ENCODE measurements at places on chromosomes 4 and X.

GRCh38 chrX:47078129-47079043 lies at the start of gene RGN:
Gene RGN, plus strand, starts transcription at chrX:47078443. Its CDS starts 2,702 bp downstream, at chrX:47081145.
- no peak for DNase-seq

DNA sequence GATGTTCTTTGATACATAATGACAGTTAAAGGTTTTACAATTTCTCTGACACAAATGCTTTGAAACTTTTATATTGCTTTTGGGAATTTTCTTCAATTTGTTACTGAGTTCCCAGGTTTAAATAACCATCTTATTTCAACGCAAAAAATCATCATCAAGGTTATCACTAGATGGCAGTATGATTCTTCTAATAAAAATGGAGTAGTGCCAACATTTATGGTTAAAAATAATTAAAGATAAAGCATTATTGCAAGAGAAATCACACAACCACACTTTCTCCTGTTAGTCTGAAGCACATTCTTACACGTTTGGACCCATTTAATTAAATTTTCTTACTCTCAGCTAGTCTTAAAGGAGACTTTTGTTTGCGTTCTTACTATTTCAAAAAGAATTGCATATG lies 611.3 kb upstream of the CPXCR1 start:
- DNase-seq = no peak

DNA sequence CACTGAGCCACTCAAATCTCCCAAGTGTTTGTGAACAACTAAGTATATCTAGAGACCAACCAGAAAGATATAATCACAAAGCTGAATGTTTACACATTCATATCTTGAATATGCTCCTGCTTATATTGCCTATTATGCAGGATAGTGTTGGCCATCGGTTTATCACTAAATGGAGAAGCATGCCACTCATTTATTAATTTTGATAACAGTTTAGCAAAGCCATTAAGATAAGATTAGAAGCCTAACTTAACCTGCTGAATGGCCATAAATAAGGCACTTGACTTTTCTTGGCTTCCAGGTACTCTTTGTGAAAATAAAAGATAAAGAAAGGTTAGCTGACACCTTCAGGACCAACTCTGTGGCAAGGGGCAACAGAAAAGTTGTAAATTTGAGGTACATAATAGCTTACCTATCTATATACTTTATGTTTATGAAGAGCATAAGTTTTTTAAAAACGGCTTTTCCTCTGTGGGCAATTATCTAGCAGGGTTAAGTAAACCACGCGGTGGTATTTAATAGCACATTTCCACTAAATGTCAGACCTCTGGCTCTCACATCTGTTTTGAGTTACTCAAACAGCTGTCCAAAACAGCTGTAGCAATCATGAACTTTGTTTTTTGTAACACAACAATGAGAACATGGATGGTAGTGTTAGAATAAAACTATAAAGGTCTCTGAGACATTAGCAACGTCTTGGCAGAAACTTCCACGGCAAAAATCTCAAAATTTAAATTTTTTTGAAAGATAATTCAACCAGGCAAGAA lies 58.8 kb upstream of the FTHL17 start:
- no peak for DNase-seq

GRCh38 chr4:1961563-1961962 lies 47.2 kb downstream of the NELFA start:
- DNase-seq = no peak

DNA sequence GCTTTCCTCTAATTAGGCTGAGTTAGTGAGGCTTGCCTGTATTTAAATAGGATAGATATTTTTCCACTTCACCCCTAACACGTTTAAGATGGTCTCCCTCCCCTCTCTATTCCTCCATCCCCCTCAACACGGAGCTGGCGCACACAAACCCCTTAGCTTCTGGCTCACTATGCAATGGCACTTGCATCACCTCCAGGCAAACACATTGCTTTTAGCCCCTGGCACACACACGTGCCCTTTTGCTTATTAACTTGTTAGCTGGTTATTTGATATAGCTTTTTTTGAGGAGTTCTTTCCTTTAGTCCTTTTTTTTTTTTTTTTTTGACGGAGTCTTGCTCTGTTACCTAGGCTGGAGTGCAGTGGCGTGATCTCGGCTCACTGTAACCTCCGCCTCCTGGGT lies 94.3 kb downstream of the HDAC8 start:
- DNase-seq = no peak

- DNase-seq = no peak
Measured at GRCh38 chr4:98557194-98557892, 101.1 kb downstream of the TSPAN5 start.

GRCh38 chr4:10161840-10162239 lies 45.2 kb upstream of the WDR1 start:
- DNase-seq = no peak

DNA sequence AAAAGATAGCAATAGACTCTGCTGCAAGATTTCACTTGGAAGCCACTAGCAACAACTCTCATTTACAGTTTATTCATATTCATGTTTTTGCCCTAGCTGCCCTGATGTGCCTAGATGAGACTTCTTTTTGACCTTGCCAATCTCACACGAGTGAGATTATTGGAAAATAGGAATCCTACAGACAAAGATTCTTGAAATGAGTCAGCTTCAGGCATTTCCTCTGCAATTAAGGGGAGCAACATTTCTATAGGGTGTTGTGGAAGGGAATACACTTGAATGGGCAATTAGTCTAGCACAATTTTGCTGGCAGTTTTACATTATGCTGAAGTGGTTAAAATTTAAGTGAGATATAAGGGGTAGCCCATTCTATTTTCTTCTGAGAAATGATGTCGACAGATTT lies 217.0 kb upstream of the FAT4 start:
- no peak for DNase-seq

- no peak for DNase-seq
Measured at GRCh38 chr4:161538941-161539340, 624.9 kb downstream of the FSTL5 start.

GRCh38 chrX:106740193-106740780 lies 13.8 kb downstream of the RNF128 start:
- no peak for DNase-seq

DNA sequence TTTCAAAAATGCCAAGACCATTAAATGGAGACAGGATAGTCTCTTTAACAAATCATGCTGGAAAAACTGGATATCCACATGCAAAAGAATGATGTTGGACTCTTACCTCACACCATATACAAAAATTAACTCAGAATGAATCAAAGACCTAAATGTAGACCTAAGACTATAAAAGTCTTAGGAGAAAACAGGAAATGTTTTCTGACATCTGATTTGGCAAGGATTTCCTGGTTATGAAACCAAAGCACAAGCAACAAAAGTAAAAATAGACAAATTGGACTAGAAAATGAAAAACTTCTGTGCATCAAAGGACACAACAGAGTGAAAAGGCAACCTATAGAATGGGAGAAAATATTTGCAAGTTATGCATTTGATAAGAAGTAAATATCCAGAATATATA lies 37.6 kb downstream of the ARFIP1 start:
- DNase-seq = no peak

- no peak for DNase-seq
Measured at GRCh38 chrX:150456466-150456865, 93.3 kb downstream of the MAMLD1 start.

All from stimulated activated CD8-positive, alpha-beta memory T cell treated with anti-CD3 and anti-CD28 coated beads, Interleukin-7, amount 100 ng/mL, for 24 hours (primary cell).